ENCODE measurements at places on chromosomes 6 and 20. TPM values are rescaled to one million over a fixed set of nuclear protein-coding genes. Genes with fewer than 3 reads are reported as not detected.

DNA sequence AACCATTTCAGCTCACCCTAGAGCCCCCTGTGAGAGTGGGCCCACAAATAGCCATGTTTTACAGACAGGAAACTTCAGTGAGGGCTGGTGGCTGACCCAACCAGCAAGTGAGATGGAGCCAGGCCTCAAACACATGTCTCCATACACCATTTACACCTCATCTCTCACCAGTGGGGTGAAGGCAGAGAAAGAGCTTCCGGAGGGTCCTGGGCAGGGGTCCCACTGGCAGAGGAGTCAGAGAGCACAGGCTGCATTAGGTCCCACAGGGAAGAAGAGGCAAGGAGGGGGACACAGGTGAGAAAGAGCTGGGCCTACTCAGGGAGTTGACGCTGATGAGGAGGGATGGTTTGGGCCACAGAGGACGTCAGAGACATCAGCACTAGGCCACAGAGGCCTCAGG, 172.6 kb downstream of the VEGFA start:
- no peak for DNase-seq

DNA sequence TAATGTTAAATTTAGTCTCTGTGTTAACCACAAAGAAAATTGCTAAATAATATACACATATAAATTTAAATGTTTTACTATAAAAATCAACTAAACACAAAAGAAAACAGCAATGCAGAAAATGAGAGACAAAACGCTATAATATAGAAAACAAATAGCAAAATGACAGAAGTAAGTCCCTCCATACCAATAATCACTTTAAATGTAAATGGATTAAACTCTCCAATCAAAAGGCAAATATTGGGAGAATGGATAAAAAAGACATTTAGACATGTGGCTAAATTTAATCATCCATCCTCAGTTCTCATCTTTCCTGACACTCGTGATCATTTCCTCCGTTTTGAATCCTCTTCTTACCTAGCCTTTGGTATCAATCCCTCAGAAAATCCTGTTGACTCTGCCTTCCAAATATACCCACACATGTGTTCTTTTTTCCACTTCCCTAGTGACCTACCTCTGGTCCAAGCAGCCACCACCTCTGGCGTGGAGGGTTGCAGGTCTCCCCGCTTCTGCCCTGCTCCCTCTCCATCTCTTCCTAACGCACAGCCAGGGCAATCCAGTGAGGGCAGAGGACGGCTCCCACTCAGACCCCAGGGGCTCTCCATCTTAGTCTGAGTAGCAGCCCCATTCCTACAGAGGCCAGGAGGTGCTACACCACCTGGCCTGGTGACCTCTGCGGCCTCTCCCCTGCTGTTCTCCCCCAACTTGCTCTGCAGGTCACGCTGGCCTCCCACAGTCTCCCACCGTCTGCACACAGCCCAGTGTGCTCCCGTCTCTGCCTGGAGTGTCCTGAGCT, 149.2 kb downstream of the RNASET2 start:
- no peak for DNase-seq

The SLC22A3 gene
- total RNA-seq = 5.8 TPM

The ESR1 gene
- not detected for total RNA-seq

DNA sequence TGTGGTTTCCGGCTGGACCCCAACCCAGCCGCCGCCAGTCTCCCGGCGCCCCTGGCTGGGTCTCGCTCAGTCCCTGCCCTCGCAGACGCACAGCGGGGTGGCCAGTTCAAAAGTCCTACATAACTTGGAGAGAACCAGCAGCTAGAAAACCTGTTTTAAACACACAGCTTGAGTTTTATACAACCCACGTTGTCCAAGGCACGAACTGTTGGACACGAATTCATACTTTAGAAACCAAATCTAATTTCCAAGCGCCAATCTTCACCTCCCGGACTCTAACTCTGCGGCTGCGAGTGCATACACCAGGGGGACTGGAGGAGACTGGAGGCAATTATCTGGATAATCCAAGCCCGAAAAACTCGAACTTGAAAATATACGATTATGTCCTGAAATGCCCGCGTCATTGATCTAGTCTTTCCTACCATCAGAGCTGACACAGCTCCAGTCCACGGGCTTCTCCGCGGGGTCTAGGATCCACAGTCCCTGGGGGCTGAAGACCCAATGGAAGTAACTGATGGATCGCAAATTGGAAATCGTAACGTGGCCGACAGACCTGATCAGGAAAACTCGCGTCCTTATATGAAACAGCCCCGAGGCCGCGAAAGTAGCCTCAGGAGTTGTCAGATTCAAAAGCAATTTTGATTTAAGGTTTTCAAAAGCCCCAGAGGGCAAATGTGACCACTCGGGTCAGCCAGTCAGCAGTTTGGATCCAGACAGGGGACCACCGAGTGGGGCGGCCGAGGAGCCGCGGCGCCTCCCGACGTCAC, 843 bp upstream of the HEY2 start:
- DNase-seq = no peak

All from kidney epithelial cell (primary cell).